Caki2 (cell line): ENCODE measurements at places on chromosomes 7 and 10. TPM values are rescaled to one million over a fixed set of nuclear protein-coding genes. Genes with fewer than 3 reads are reported as not detected.

Gene NRG3
- 0.87 and 0.95 TPM in 2 replicates for total RNA-seq

Gene HKDC1
- 52.3 and 68.0 TPM in 2 replicates for total RNA-seq

Gene GBX1
- total RNA-seq = not detected in 2 replicates

Gene CEP41
- 13.2 and 23.0 TPM in 2 replicates for total RNA-seq

Gene BLNK
- not detected in 2 replicates for total RNA-seq

Gene AGK
- total RNA-seq = 24.0 and 31.1 TPM in 2 replicates
